ENCODE measurements at places on chromosomes 3 and 15. TPM values are rescaled to one million over a fixed set of nuclear protein-coding genes. Genes with fewer than 3 reads are reported as not detected.

LRRC31 gene
- not detected for total RNA-seq

CCDC33 gene
- total RNA-seq = not detected

NMD3 gene
- total RNA-seq = 44.7 TPM

SKOR1 gene
- total RNA-seq = 1.1 TPM

CPNE4 gene
- not detected for total RNA-seq
